Activated CD4-positive, alpha-beta T cell treated with anti-CD3 and anti-CD28 coated beads for 36 hours (primary cell): ENCODE measurements at places on chromosomes 13 and 19.

- DNase-seq, result no peak
Observed at GRCh38 chr13:36160297-36160696, 29.1 kb upstream of the DCLK1 start.

DNA sequence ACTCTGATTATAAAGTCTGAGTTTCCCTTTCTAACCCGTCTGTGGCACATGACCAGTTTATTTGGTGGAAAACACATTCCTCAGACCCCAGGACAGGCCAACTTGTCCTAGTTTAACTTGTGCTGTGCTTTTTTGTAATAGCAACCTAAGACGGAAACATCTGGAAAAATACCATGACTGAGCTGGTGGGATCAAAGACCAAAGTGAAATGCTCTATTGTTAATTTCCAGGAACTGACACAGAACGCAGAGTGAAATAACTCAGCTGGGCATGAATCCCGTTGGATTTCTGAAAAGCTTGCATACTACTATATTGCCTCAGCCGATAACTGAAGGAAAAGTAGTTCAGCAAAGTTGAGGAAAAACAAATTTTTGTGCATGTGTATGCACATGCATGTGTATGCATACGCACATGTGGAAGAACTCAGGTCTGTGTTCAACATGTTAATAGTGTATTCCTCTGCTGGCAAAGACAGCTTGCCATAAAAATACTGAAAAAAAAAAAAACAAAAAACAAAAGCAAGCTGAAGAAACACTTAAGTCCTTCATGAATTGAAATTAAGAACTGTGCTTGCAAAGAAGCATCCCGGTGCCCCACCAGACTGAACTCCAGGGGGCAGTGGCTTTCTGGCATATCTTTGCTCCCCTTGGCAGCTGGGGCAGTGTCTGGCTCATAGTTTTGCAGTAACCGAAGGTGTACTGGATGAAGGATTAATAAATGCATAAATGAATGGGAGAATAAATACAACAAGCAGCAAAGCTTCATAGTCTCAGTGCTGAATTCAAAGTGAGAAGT lies 187.8 kb downstream of the LHFPL6 start:
- peak; percentile 30 for DNase-seq

DNA sequence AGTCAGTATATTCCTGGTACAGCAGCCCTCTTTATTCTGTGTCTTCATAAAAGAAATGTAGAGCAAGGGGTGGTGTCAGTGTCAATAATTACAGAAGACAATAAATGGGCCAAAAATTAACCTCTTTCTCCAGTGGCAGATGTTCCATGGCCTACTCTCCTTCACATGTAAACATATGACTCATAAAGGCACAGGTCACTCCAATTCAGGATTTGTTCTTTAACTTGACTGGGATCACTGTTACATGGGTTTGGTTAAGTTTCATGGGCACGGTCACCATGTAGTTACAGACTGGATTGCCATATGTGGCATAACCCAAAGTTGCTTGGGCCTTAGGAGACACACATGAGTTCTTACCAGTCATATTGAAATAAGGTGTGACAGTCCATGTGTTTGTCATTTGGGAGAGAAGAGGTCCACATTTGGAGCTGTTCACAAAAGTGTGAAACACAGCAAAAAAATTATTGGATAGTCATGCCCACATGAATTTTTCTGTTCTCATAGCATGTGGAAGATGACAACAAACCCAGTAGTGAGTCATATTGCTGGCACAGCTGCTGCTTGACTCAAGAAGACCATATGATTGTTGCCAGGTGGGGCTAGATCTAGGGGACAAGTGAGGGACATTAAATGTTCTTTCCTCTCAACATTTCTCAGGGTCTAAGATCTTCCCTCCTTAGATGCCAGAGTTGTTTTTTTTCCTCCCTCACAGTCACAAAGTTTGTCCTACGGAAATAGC lies 68.1 kb upstream of the HTR2A start:
- no peak for DNase-seq

DNA sequence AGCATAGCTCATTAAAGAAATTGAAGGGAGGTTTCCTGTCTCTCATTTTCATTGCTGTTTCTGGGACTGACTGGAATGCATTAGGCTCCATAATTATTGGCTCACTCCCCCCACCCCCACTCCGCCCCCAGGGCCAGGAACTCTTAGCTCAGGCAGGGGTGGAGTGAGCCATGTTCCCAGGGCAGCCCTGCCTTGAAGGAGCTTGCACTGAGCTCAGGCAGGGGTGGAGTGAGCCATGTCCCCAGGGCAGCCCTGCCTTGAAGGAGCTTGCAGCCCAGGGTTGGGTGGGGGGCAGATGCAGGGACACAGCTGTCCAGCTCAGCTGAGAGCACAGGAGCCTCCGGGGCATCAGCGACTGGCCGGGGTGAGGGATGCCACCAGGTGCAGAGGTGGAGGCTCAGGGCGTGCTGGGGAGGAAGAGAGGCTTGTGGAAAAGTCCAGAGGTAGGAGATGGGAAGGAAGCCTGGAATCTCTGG lies 39.1 kb upstream of the TFDP1 start:
- DNase-seq, result no peak
